H9 (cell line): ENCODE measurements at places on chromosomes 13 and 19.

GRCh38 chr19:1947651-1948209 lies 6.8 kb downstream of the CSNK1G2 start:
- peak; percentile 67 for DNase-seq

DNA sequence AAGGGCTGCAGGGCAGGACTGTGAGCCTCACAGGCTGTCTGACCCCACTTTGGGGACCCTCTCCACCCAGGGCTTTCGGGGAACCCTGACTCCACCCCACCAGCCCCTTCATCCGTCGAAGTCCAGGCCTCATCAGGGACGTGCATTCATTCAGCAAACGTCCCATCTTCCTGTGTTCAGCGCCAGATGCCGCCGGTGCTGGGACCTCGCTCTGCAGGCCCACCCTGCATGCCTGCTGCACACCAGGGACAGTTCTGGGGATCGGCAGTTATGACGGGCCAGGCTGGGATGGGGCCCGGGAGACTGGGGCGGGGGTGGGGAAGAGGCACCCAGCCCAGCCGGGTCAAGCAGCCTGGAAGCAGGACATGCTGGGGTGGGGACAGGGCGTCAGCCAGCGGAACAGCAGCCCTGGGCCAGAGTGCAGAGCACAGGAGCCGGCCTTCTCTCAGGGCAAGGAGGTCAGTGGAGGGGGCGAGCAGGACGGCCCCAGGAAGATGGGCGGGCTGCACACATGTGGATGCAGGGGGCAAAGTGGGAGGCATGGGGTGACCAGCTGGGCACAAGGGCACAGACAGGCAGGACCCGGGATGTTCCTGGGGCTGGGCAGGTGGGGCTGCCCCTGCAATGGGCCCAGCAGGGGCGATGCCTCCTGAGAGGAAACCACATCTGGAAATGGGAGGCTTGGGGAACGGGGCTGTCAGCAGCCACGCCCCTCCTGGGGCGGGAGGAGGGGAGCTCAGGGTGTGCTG lies 5.1 kb downstream of the GAMT start:
- DNase-seq = no peak

DNA sequence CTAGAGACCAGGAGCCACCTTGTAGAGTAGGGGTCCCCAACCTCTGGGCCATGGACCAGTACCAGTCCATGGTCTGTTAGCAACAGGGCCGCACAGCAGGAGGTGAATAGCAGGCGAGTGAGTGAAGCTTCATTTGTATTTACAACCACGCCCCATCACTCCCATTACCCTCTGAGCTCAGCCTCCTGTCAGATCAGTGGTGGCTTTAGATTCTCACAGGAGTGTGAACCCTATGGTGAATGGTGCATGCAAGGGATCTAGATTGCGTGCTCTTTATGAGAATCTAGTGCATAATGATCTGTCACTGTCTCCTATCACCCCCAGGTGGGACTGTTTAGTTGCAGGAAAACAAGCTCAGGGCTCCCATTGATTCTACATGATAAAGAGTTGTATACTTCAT lies 303.6 kb downstream of the KCNRG start:
- no peak for DNase-seq

- peak; percentile 43 for DNase-seq
Observed at GRCh38 chr13:105139380-105140285, 1395.8 kb downstream of the EFNB2 start.

DNA sequence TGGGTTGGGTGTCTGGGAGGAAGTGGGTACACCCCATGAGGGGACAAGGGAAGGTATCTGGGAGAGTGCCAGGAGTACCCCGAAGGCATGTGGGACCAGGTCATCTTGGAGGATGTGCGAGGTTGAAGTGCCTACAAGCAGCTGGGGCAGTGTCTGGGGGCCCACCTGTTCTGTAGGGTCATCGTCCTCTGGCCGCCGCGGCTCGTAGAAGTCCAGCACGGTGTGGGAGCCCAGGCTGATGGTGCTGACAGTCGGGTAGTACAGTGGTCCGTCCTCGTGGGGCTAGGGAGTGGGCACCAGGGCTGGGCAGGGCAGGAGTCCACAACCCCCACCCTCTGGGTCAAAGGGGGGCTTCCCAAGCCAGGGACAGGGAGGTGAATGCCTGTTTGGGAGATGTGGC lies 1.8 kb upstream of the SYNE4 start:
- DNase-seq = no peak

DNA sequence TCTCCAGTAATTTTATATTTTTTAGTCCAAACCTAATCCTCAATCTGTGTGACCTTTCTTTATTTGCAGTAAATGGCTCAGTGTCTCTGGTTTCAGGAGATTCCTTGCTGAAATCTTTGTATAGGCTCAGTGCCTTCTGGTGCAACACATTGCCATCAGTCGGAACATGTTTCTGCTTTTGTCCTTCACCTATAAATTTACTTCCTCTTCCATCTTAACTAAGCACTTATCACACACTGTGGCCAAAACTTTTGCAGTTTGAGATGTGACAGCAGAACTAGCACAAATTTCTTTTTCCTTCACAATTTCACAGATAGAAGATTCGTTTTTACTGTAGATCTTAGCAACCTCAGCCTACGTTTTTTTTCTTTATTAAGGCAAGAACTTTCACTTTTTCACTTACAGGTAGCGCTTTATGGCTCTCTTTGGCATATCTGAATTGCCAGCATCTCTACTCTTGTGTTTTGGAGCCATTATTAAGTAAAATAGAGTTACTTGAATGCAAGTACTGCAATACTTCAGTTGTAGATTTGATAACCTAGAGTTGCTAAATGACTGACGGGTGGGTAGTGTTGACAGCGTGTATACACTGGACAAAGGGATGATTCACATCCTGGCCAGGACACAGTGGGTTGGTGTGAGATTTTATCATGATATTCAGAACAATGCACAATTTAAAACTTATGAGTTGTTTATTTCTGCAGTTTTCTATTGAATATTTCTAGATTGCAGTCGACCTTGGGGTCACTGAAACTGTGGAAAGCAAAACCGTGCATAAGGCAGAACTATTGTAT lies 44.3 kb downstream of the NDFIP2 start:
- DNase-seq = no peak

DNA sequence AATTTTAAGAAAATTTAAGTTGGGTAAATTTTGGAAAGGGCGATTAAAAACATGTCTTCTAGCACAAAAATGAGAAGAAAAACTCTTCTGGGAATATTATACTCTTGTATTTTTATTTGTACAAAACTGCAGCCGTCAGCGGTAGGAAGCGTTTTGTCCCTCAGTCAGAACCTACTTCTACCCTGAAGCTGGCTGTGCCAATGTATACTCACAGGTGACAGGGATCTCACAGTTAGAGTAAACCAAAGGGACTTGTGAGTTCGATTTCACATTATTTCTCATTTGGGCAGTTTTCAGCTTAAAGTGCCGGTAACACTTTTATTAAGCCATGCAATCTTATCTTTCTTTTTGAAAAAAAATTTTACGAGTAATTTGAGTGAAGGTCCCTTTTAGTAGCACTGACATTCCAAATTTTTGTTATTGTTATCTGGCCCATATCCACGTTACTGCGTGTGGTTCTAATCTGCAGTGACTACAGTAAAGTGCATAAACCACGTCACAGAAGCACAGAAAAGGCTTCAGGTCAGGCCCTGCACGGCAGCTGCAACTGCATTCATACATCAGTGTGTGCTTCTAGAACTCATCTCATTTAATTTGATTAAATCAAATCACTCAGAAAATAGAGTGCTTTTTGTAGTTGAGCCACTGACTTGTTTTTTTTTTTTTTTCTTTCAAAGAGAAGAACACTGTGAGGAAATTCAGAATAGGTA lies 387.3 kb downstream of the LIG4 start:
- no peak for DNase-seq

DNA sequence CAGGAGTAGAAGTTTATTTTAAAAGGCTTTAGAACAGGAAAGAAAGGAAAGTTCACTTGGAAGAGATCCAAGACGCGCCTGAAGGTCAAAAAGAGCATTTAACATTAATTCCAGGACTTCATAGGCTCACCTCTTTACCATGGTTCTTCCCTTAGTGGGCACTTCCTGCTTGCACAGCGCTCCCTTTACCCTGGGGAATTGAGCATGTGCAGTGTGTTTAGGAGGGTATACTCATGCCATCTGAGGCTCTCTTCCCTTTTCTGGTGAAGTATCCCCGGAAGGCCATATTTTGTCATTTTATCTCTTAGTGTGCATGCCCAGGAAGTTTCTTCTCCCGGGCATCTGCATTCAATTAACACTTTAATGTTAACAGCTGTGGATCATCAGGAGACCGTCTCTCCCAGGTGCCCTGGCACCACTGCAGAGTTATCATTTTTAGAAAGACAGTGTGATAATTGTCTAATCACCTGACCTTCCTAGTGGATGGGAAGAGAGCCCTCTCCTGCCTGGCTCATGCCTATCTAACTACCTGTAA lies 66.1 kb upstream of the ABCC4 start:
- no peak for DNase-seq

GRCh38 chr13:101757446-101758039 lies 305.1 kb downstream of the ITGBL1 start:
- no peak for DNase-seq

GRCh38 chr13:33761740-33762139 lies 56.2 kb upstream of the RFC3 start:
- DNase-seq = peak; percentile 30
